ENCODE measurements at places on chromosomes 11 and 22.

GRCh38 chr22:46734830-46735453 is 3.1 kb downstream of the CERK start:
- no peak for DNase-seq

DNA sequence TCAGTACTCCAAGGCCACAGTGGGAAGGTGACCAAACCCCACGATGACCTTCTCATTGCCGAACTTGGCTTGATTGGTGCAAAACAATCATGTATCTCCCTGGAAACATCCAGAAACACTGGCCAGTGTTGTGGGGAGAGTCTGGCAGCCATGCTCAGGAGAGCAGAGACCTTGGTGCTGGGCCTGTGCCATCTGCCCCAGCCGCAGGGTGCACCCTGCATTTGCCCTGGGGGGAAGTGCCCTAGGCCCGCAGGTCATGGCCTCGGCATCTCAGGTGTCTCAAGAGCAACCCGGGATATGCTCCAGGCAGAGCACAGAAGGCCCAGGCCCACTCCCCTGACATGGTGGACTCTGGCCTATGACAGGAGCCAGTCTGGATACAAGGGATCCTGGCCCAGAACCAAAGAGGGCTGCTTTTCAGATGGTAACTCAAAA is 23.7 kb downstream of the ARVCF start:
- DNase-seq: no peak

DNA sequence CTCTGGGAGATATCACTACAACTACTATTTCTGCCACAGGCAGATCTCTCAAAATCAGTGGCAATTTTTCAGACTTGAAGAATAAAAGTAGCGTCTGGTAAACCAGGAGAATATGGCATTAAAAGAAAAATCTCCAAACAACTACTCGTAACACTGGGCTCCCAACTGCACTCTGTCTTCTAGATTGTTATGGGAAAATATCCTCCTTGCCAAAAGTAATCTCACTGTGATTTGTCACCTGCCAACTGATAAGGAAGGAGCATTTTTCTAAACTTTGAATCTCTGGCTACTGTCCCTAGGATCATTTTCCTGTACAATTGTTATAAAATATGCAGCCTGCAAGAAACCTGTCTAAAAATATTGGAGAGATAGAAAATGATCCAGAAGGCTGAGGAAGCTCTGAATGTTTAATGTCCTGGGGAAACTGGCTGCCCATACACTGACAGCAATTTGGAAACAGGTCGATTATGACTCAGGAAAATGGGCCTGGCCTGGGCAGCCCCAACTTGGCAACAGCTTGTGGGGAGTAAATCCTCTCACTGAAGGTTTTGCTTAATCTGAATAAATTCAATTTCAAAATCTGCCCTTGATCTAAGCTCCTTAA is 90.5 kb upstream of the DBX1 start:
- DNase-seq: no peak

- DNase-seq: no peak
Observed at GRCh38 chr22:46430961-46431838, 95.7 kb downstream of the TRMU start.

- DNase-seq: peak; percentile 23
Observed at GRCh38 chr11:128859563-128860441, 7.3 kb downstream of the KCNJ1 start.

GRCh38 chr22:38788021-38788816 is 5.7 kb downstream of the DNAL4 start:
- DNase-seq: peak; percentile 83

DNA sequence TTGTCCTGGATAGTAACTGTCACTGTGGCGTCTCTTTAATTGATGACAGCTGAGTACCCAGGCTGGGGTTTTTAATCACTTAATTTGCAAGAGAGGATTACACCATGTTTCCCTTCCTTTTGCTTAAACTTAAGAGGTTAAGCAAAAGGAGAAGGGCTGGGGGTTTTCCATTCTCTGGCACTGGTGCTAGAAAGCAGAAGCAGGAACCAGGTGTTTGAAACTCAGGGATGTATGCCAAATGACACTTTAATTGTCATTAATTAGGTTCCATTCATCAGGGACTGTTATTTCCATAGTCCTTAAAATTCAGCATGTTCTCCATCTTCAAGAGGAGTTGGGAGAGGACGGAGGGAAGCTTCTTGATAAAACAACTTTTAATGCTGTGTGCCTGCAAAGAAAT is 746.2 kb downstream of the NELL1 start:
- DNase-seq: no peak

DNA sequence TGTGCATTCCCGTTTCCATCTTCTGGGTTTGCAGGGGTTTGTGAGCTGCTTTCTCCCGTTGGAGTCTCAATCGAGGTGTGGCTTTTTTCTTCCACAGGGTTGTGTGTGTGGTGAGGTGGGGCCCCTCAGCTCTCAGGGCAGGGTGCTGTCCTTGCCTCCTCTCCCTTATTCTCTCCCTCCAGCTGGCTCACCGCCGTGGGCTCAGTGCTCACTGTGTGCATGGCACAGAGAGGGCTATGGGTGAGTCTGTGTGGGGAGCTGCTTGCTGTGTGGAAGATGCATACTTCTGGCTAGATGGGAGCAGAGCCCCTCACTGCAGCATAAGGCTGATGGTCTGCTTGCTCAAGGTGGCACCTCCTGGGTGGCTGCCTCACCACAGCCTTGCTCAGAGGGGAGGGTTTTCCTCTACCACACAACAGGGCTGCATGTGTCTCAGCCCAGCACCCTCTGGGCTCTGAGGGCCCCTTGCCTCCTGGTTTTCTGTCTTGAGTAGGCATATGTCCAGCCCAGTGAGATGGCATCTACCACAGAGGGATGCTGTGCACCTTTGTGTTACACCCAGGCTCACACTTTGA is 203.1 kb upstream of the B3GAT1 start:
- DNase-seq: no peak

DNA sequence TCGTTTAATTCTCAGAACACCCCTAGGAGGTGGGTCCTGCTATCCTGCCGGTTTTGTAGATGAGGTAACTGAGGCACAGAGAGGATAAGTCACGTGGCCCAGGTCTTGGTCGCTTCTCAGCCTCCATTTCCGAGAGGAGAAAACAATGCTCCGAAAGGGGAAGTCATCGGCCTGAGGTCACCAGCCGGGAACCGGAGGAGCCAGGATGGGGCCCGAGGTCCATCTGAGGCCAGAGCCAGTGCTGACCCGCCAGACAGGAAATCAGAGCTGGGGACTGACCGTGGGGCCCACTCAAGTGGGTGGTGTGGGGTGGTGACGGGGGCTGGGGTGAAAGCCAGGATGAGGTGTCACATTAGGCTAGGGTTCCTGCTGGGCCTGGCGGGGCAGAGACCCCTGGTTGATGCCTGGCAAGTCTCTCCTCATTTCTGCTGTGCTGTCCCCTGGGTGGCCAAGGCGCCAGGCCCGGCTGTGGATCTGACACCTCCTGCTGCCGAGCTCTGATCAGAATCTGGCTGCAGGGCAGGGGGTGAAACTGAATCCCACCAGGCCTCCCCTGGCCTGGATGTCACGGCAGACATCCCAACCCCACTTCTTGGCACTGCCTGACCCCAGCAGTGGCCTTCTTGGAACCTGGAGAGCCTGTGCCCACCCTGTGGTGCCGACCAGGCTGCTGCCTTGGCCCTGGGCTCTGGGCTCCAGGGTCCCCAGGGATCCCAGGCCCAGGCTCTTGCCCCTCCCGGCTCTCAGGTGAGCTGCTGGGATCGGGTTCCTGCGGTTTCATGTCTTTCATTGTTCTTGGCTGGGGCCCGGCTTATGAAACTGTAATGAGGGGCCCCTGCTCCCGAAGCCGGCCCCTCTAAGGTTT is 12.0 kb downstream of the TRIOBP start:
- no peak for DNase-seq

GRCh38 chr11:64081745-64082442 is 46.2 kb downstream of the FLRT1 start:
- DNase-seq: no peak

GRCh38 chr11:94780432-94780831 is 12.3 kb downstream of the AMOTL1 start:
- no peak for DNase-seq

GRCh38 chr11:38791346-38791961 is 2193.4 kb upstream of the RAG2 start:
- DNase-seq: peak; percentile 66

DNA sequence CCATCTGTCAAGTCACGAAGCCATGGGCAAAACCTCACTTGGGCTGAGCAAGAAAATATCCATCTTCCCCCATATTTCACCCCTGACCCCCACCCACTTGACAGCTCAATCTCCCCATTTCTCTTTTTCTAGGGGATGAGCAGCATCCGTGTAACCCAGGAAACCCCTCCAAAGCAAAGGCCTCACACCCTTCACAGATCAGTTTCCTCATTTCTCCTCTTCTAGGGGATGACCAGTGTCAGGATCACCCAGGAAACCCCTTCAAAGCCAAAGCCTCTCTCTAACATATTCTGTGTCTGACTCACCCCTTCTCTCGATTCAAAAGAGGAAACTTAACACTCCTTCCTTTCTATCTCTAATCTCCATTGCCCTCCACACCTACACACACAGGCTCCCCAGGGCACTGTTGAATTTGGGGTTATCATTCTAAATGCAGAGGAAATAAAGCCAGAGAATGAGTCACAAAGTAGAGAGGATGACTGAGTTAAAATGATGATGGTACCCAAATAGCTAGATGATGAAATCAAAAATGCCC is 439.7 kb downstream of the BUD13 start:
- no peak for DNase-seq

- peak; percentile 28 for DNase-seq
Observed at GRCh38 chr22:45740236-45740635, 68.6 kb downstream of the ATXN10 start.

DNA sequence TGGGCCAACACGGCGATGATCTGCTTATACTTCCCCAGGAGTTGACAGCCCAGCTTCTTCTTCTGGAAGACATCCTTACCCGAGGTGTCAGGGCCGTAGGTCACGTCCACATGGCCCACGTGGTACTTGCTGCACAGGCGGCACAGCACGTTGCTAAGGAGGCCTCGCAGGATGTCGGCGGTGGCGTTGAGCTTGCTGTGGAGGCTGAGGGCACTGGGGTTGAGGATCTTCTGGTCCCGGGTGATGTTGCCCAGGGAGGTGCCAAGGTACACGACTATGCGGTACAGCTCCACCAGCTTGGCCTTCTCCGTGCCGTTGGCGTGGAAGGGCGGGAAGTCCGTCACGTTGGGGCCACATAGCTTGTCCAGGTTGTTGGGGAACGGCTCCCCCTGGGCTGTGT is 2.9 kb downstream of the LIF start:
- DNase-seq: no peak

DNA sequence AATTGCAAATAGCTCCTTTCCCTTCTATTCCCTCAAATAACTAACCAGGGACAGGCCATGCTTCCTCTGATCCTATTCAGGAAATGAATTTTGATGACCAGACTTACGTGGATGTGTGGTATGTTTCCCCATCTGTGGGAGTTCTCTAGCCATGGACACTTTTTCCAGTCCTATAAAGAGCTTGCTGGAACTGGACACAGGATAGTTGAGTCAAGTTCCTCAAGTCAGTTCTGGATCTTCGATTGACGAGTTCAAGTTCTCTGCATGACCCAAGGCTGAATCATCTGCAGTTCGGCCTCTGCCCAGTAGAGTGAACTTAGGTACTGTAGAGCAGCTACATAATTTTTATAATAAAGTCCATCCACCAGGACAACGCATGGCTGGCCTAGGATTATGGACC is 52.7 kb upstream of the CCND1 start:
- DNase-seq: peak; percentile 87

DNA sequence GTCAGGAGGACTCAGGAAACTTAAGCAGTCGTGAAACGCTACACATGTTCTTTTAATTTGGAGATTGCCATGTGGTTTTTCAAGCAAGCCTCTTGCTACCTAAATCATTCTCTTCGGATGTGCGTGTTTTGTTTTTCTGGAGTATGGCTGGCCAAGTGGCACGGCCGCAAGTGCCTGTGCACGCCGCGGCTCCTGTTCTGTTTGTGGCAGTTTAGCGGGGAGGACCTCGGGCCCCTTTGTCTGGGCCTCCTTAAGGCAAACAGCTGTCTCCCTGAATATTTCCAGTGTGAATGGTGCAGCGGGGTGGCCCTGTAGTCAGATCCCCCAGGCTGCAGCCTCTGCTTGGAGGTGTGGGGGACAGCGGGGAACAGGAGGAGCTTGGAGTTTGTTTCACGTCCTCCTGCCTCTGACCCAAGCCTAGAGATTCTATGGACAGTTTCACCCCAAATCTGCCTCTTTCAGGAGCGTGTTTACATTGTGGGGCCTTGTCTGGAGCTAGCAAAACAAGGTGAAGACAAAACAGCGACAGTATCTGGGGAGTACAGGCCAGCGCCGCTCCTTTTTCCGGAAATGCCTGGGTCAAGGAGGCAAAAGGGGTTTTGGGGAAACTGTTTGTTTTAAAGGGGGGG is 1.3 kb downstream of the LRP5 start:
- peak; percentile 6 for DNase-seq

GRCh38 chr11:131792243-131792642 is 421.8 kb downstream of the NTM start:
- DNase-seq: no peak

DNA sequence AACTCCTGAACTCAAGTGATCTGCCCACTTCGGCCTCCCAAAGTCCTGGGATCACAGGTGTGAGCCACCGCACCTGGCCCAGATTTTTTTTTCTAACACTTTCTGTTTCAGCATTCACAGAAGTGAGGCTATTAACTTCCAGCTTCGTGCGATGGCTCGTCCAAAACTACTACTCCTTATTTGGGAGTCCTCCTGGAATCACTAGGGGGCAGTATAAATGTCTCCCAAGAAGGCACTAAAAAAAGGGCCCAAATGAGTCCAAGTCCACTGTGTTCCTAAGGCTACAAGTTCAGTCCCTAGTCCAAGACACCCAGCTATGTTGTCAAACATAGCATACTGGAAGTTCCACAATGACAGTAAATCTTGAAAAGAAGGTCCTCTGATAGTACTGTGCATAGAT is 63.2 kb upstream of the BIRC3 start:
- DNase-seq: no peak

- no peak for DNase-seq
Observed at GRCh38 chr11:116981266-116981885, 116.9 kb downstream of the SIK3 start.

All from brain microvascular endothelial cell (primary cell).